ENCODE measurements at places on chromosomes 3 and 15. TPM values are rescaled to one million over a fixed set of nuclear protein-coding genes. Genes with fewer than 3 reads are reported as not detected.

The TEX55 gene
- not detected for total RNA-seq

DNA sequence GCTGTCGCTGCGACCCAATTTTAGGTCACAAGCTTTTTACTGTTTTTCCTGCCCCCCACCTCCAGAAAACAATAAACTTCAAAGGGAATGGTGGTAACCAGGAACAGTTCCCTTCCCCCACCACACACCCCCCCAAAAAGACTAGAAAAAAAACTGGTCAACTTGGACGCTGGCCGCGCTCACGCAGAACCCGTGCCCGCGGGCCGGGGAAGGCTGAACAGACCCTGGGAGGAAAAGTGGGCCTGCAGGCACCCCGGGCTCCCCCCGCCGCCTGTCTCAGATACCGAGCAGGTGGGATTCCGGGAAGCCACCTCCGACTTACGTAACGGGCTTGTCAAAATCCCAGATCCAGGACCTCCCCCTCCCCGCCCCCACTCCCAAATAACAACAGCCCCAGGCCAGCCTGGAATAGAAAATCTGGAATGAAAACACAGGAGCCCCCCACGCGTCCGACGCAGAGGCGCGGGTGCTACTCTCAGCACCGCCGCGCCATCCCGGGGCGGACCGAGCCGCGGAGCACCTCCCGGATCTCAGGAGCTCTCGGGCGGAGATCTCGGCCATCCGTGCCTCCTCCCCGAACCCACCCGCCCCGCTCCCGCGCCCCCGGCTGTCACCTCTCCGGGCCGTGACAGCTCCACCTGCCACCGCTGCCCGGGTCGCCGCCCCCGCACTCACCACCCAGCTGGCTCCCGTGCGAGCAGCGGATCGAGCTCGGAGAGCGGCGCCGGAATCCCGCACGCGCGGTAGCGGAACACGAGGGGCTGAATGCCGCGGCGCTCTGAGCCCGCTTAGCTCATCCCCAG, 557 bp downstream of the DENND4A start:
- DNase-seq: peak; percentile 43

- no peak for DNase-seq
Observed at GRCh38 chr15:101500865-101501551, 11.5 kb upstream of the PCSK6 start.

- DNase-seq: no peak
Observed at GRCh38 chr3:52349131-52349530, 33.0 kb downstream of the DNAH1 start.

DNA sequence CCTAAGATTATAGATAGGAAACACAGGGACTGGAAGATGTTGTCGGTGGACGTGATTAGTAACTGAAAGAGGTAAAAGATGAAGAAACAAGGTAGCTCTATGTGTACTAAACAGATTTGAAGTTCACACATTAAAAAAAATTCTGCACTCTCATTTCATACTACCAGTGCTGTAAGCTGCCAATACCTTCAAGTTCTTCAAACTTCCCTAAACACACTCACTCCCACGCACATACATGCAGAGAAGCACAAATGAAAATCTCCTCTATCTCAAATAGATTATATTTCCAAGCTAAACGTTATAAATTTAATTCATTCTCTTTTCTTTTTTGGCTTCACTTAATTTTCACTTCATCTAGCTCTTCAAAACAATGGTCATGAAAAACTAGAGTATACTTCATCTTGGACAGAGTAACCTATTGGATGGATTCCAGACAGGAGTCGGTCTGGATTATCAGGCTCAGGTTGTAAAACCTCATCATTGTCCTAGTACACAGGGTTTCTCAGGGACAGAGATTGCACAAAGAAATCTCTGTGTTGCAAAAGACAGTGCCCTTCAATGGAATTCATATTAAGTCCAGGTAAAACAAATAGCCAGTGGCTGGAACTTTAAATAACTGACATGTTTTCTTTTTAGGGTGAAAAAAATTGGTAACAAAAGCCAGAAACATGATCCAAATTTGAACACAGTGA, 408.1 kb upstream of the ZNF385D start:
- no peak for DNase-seq

DNA sequence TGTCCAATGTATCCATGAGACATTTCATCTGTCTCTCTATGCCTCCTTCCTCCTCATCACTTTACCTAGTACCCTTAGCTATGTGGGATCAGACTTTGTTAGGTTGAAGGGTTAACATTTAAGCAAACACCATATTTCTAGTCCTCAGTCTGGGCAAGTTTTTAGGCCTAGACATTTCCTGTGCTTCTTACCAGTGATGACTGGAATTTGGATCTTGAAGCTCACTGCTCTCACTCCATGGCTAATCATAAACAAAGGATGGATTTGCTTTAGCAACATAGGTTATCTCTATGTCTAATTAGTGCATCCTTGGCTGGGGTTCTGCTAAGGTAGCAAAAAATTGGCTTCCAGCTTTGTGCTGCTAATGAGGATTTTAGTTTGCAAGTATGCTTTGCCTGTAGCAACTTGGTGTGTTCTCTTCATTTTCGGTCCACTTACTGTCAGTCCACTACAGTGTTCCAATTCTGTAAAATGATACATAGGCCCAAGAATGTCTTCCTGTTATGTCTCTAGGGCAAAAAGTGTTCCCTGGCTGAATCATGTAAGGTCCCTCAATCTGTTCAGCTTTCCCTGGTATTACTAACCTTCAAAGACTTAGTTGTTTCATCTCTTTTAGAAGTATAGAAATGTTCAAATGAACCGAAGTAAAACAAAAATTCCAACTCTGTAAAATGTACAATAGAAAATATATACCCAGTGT, 615.4 kb downstream of the CADM2 start:
- no peak for DNase-seq
